ENCODE measurements at places on chromosomes 4 and X.

DNA sequence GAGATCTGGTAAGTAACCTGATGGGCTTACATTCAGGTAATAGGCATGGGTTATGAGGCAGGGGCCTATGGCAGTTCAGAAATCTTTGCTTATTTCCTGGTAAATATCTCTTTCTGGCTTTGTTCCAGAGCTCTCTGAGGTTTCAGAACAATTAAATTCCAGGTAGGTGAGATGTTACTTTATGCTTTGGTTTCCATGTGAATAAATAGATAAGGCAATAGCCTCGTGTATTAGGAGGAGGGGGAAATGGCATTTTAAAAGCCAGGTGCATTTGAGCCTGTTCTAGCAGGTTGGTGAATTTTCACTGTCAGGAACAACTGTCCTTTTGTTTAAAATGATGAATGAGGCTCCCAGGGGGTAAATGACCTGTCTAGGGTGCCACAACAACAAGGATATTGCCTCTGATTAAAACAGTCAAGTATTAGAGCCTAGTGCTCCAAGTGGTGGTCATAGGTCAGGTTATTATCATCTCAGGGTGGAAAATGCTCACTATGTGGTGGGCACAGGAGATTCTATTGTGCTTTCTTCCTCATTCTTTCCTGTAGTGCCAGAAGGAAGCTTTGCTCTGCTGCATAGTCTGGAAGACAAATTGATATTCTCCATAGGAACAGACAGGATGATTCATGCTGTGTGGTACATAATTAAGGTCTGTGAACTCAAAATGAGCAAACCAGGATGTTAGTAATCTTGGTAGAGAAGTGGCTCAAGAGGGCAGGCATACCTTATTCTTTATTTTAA is 296.2 kb downstream of the INPP4B start:
- no peak for DNase-seq

- no peak for DNase-seq
Observed at GRCh38 chrX:21968333-21968732, 27.8 kb downstream of the SMS start.

DNA sequence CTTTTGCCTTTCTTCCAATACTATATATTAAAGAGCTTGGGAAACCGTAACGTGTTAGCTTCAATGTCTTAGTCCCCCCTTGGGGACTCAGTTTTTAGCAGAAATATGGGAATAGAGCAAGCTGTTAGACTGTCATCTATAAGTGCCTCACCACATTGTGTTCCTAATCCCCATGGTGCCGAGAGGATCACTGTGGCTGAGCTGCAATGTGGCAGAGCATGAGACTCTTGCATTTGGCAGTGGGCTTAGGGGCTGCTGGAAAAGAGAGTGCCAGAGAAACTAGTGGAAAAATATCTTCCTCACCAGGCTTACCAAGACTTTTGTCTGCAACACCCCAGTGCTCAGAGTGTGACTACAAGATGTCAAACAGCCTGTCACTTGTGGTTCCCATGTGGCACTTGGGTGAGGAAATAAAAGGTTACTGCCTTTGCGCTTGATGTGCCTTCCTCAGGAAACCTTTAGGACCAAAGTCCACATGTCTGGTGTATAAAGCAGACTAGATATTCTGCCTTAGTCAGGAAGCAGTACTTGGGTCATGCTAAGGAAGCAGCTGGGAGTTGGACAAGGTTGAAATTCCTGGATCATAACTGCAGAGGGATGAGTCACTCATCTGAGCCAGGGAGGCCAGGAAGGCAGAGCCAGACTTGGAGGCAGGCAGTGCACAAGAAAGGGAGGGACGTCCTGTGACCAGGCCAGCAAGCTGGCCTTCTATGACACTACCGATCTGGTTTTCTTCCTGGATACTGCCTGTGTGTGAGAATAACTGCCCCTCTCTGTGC is 9.7 kb upstream of the MAGEA4 start:
- DNase-seq, result no peak

DNA sequence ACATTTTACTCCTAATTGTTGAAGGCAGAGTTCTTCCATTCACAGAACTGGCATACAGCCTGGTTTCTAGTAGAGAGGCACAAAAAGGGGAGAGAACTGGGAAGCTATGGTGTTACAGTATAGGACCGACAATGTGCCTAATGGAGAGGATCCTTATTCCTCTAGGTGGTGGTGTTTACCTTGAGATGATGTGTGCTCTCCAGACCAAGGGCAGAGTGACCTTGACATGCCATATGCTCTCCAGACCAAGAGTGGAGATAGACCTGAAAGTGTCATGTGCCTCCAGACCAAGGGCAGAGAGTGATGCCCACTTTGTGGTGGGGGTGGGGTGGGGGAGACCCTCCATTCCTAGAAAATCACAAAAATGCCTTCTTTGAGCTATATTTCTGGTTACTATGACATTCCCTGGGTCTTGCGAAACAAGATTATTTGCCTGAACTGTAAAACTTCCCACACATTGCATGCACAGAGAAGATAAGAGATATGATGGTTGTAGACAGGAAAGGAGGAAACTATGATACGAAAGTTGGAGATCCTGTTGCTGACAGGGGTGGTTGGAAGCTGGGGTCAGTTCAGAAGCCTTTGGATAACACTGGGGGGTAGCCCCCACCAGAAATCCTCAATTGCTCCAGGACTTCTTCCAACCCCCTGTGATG is 119.7 kb downstream of the TEX13C start:
- DNase-seq, result no peak

- no peak for DNase-seq
Observed at GRCh38 chr4:109410776-109411175, 22.8 kb upstream of the SEC24B start.

DNA sequence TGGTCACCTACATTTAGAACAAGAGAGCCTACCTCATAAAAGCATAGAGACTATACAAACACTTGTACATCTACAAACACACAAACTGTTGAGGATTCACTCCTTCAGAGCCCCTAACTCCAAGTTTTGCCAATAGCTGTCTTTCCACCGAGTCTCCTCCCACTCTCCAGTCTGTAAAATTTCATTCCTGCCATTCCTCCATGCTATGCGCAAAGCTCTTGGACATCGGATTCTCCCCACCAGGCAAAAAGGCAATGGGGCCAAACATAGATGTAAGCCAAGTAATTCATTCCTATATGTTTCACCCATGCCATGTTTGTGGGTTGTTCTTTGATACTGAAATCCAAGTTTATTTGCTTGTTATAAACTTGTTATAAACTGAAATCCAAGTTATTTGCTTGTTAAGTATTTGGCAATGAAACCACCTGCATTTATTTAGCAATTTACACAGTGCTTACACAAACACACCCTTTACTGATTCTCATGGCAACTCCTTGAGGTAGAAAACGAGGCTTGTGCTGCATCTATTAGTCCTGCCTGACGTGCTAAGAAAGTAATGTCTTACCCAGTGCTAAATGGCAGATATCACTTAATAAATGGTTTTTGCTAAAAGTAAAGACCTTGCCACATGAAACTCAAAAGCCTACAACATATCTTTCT is 91.1 kb downstream of the SCFD2 start:
- DNase-seq, result no peak

- DNase-seq, result no peak
Observed at GRCh38 chr4:176036585-176037205, 28.9 kb upstream of the WDR17 start.

Measured in stimulated activated CD4-positive, alpha-beta T cell treated with anti-CD3 and anti-CD28 coated beads, Interleukin-4, amount 100 ng/mL, for 48 hours (primary cell).